Stimulated activated CD4-positive, alpha-beta T cell treated with anti-CD3 and anti-CD28 coated beads, Interleukin-12 subunit alpha, Interleukin-12 subunit beta, amount 100 ng/mL, for 48 hours (primary cell): ENCODE measurements at places on chromosomes 5 and 9.
A peak's percentile ranks its signal among the peaks of the same experiment; 100 is the strongest.

DNA sequence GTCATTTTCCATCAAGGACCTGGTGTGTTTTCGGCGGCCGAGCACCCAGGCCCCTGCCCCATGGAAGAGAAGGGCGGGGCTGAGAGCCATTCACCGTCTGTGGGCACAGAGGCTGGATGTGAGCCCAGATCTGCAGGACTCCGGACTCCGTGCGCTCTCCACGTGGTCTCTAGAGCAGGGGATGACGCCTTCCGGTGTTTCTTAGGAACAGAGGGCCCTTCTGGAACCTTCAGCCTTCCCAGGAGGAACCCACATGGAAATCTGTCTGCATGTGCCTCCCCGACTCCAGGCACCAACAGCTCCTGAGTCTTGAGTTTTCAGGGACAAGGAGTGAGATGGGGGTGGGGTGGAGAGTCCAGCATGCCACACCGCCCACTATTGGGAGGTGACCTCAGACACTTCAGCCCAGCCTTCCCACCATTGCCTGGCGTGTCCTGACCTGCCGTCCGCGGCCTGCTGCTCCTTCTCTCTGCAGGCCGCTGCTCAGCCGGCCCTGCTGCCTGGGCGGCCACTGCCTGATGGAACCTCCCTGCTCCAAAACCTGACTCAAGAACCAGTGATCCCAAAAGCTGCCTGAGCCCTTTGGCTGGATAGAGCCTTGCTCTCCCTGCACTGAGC, 2.4 kb upstream of the RXRA start:
- no peak for DNase-seq

DNA sequence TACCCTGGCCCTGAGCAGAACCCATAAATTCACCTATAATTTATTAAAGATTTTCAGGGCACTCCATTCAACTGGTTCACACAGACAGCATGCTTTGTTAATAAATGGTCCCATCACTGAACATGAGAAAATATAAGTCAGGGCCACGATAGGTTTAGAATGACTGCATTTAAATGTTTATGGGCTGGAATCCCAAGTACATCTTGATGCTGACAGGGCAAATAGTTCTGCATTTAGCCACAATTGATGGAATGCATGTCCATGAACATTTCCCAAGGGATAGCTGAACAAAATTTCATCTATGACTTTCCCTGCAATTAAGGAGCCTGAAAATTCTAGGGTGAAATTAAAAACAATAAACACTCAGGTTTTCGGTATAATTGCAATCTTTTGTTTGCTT, 124.5 kb downstream of the CAAP1 start:
- DNase-seq = no peak

GRCh38 chr5:179255527-179256327, 89.5 kb downstream of the ADAMTS2 start:
- DNase-seq = no peak

GRCh38 chr5:64110222-64110621, 55.4 kb upstream of the RNF180 start:
- no peak for DNase-seq

DNA sequence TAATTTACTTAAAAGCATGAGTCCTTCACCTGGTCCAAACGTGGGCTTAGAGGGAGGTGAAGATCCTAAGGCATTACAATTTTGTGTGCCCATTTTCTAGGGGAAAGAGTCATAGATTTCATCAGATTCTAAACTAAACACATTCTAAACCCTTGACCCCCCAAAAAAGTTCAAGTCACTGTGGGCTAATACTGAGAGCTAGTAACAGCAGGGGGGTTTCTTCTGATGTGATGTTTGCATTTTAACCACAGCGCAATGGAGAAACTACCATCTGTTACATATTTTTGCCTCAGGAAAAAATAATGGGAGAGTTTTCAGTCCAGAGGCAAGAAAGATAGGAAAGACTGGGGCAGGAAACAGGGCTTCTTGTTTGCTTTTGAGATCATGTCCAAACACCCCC, 110.8 kb upstream of the SLC1A3 start:
- DNase-seq = no peak

- no peak for DNase-seq
Observed at GRCh38 chr9:116179568-116179967, 26.0 kb downstream of the PAPPA start.

DNA sequence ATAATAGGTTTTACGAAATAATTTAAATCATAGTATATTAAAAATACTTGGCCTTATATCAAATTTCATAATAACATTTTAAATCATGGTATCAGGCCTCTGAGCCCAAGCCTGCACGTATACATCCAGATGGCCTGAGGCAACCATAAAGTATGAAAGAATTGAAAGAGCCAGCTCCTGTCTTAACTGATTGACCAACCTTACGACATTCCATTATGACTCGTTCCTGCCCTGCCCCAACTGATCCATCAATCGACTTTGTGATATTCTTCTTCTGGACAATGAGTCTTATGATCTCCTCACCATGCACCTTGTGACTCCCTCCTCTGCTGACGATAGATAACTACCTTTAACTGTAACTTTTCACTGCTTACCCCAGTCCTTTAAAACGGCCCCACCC, 545.0 kb downstream of the MTRR start:
- DNase-seq = no peak

DNA sequence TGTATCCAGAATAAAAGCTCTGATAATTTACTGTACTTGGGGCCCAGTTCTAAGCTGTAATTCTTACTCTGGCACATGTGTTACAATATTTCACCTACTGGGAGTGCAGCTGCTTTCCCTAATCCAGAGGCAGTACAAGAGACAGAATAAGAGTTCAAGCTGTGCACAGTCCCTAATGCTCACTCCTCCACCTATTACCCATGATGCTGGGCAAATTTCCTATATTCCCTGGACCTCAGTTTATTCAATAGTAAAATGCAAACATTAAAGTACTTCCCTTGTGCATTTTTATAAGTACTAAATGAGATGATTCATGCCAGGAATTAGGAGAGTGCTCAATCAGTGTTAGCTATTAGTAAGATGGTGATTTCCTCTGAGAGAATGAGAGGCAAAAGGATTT, 28.0 kb upstream of the TAF11L2 start:
- no peak for DNase-seq

DNA sequence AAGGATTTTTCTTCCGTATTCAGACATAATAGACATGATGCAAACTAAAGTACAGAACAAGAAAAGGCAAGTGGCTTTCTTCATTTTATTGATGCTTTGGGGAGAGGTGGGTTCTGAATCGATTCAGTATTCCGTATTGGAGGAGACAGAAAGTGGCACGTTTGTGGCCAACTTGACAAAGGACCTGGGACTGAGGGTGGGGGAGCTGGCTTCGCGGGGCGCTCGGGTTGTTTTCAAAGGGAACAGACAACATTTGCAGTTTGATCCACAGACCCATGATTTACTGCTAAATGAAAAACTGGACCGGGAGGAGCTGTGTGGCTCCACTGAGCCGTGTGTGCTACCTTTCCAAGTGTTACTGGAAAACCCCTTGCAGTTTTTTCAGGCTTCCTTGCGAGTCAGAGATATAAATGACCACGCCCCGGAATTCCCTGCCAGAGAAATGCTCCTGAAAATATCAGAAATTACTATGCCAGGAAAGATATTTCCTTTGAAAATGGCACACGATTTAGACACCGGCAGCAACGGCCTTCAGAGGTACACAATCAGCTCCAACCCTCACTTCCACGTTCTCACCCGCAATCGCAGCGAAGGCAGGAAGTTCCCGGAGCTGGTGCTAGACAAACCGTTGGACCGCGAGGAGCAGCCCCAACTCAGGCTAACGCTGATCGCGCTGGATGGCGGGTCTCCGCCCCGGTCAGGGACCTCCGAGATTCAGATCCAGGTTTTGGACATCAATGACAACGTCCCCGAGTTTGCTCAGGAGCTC, 551 bp downstream of the PCDHB6 start:
- DNase-seq = no peak

- no peak for DNase-seq
Observed at GRCh38 chr5:137245438-137245837, 253.7 kb downstream of the SPOCK1 start.

- no peak for DNase-seq
Observed at GRCh38 chr9:38015266-38015665, 53.8 kb downstream of the SHB start.

DNA sequence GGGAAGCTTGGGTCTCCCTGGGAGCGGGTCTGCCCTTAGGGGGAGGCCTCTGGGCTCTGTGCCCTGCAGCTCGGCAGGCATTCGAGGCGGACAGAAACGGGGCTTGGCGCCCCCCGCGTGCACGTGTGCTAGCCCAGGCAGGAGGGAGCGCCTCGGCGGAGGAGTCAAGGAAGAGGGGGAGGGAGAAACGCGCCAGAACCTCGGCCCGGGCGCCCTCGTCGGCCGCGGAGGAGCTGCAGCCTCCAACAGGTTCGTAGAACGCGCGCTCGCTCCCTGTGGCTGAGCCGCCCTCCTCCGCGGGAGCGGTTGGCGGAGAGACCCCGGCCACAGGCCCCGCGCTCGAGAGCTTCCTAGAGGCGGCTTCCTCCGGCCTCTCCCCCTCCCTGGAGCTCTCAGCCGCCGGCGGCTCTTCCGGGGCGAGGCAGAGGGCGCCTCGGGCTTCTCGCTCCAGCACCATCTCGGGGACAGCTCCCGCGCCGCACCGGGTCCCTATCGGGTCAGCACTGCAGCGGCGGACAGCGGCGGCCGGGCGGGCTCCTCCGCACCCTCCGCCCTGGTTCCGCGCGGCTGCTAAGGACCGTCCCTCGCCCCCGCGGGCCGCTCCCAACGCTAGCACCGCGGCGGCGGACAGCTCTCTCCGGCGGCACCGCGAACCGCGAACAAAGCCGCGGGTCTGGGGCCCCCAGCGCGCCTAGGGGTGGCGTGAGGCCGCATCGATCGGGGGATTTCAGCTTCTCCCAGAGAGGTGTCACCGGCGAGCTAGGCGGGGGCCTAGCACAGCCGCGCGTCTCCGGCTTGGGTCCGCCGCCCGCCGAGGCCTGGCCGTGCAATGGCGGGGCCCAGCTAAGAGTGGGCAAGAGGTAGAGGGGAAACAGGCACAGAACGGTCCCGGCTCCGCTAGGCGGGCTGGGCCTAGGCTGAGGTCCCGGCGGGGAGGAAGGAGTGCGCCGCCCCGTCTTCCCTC, 74.6 kb upstream of the CPLX2 start:
- DNase-seq = peak; percentile 73

GRCh38 chr9:113625486-113625885, 162.0 kb downstream of the RGS3 start:
- no peak for DNase-seq

GRCh38 chr5:89327608-89328007, 444.6 kb upstream of the MEF2C start:
- no peak for DNase-seq

GRCh38 chr5:1754531-1755220, 45.0 kb downstream of the MRPL36 start:
- no peak for DNase-seq

DNA sequence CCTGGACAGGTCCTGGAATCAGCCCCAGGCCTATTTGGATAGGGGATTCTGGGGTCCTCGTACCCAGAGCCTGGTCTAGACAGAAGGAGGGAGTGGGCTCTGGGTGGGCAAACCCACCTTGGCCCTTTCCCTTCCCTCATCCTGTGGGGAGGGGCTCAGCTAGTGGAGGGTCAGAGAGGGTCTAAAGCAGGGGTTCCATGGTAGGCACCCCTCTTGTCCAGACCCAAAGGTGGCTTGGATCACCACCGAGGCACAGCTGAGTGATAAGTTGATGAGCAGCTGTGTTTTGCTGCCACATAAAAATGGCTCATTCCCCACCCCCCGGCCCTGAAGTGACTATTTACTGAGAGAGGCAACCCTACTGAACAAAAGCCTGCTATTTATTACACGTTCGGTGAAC, 53.8 kb upstream of the KCNMB1 start:
- DNase-seq = no peak

- no peak for DNase-seq
Observed at GRCh38 chr5:65961633-65962032, 35.3 kb downstream of the ERBIN start.

GRCh38 chr5:160899735-160900134, 47.7 kb upstream of the ATP10B start:
- no peak for DNase-seq

GRCh38 chr5:147170603-147171002, 64.2 kb upstream of the STK32A start:
- no peak for DNase-seq

GRCh38 chr5:43523662-43524072, 8.7 kb upstream of the C5orf34 start:
- no peak for DNase-seq

GRCh38 chr5:69131304-69131703, 35.6 kb upstream of the CCNB1 start:
- no peak for DNase-seq

DNA sequence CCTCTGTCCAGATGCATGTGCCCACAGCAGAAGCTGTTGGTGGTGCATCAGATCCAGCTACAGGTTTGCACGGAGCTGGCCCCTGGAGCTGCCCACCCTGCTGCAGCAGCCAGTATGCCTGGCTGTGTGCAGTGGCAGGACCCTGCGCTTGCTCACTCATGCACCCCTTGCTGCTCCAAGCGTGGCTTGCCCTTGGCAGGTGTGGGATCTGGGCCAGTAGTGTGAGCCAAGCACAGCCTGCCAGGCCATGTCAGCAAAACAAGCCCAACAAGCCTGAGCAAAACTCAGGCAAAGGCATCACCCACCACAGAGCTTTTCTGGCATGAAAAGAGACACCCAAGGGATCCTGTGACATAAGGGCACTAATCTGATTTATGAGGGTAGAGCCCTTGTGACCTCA, 18.3 kb upstream of the ECPAS start:
- DNase-seq = no peak

DNA sequence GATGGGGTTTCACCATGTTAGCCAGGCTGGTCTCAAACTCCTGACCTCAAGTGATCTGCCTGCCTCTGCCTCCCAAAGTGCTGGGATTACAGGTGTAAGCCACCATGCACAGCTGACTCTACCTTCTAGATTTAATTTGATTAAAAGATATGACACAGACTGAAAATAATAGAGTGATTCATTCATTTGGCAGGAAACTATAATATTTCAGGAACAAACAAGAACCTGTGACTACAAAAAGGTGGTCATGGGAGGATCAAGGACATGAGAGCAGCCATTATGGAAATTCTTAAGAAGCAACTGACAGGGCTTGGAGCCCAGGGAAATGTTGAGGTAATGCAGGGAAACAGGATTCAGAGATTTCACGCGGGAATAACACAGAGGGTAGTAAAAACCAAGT, 265.5 kb upstream of the DAP start:
- DNase-seq = no peak

DNA sequence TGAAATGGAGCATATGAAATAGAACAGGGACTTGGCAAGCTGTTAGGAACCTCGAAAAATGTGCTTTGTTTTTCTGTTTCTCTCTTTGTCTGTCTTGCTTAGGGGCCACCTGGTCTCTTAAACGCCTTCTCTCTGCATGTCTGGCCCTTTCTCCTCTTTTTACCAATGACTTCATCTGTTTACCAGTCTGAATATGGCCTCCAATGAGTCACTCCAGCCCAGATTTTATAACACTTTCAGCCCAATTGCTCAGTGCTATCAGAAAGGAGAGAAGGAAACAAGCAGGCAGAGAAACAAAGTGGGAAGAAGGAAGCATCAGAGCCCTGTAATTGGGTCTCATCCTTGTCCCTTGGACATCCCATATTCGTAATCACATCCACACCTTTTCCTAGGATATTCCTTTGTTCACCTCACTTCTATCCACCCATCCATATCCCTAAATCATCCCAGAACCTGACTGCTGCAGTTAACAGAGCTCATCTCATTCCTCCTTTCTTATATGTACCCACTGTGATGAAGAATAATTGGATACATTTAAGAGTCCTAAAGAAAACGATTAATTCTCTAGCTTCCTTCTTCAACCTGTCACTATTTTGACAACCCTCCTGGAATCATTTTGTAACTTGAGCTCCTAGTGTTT, 151.8 kb upstream of the GPR151 start:
- no peak for DNase-seq
